ENCODE measurements at places on chromosomes 16 and 17.

DNA sequence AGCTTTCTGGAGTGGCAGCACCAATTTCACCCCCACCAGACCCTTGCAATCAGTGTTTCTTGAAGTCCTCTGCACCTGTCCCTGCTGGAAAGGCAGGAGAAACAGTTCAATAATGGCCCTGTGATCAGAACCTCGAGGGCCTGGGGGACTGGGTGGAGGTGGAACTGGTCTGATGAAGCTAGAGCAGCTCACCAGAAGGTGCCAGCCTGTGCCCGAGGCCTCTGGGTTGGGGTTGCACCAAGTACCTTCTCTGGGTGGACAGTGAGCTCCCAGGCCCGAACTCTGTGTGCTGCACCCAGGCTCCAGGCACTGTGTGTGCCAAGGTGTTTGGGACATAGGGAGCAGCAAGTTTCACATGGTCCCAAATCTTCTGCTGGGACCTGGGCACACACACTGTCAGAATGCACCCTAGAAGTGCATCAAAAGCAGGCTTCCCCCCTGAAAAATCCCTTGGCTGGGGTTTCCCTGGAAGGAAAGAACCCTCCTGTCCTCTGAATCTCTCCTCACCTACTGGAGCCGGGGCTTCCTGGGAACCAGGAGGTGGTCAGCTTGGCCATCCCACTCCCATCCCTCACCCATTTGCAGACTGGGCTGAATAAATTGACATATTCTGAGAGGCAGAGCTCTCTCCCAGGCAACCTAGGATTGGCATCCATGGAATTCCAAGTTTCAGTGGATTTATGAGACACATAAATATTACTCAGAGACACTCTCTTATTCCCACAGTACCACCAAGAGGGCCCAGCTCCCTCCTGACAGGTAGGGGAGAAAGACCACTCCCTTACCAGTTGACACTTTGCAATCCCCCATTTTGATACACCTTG, 17.4 kb downstream of the CD300LG start:
- DNase-seq: no peak

DNA sequence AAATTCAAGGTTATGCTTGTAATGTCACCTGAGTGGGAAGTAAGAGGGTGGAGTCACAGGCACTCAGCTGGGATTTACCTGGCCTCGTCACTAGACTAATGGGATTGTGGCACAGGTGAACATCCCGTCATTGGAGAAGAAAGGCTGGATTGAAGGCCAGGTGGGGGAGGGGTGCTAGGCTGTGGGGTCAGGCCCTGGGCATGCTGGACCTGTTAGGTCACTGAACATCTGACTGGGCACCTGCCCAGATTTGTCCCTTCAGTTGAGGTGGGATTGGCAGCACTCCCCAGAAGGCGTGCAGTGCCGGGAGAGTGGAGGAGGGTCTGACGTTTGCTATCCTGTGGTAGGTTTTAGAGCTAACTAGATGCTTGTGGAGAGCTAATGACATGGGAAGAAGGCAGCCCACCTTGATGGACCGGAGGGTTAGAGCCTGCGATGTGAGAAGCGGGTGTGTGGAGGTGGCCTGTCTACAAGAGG, 161.5 kb upstream of the ZNF267 start:
- no peak for DNase-seq

DNA sequence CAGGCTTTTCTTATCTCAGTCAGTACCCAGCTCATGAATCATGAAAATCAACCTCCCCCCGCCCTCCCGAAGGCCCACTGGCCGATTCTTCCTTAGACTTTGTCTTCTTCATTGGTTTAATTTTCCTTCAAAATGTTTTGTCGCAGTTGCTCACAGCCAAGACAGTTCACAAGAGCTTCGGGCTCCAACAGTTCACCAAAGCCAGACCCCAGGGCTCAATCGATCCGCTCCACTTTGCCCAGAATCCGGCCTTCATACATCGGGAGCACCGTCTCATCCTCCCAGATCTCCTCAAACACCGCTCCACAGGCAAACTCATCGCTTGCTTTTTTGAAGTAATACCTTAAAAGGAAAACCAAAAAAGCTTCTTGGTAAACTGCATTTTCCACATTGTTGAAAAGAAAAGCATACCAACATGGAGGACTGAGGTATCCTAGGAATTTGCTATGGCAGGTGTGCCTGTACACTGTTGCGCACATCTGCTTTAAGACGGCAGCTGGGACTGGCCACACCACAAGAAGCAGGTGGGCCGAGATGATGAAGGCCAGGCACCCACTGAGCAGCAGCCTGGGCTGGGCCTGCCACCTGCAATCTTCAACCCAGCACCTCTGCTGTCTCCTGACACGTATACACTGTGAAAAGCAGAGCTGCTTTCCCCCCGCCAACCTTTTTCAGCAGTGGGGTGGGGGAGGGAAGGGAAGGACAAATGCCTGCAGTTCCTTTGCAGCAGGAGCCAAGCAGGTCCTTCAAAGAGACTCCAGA, 31.5 kb downstream of the AXIN2 start:
- no peak for DNase-seq

- no peak for DNase-seq
Measured at GRCh38 chr17:77488531-77489238, 347.9 kb downstream of the SEC14L1 start.

DNA sequence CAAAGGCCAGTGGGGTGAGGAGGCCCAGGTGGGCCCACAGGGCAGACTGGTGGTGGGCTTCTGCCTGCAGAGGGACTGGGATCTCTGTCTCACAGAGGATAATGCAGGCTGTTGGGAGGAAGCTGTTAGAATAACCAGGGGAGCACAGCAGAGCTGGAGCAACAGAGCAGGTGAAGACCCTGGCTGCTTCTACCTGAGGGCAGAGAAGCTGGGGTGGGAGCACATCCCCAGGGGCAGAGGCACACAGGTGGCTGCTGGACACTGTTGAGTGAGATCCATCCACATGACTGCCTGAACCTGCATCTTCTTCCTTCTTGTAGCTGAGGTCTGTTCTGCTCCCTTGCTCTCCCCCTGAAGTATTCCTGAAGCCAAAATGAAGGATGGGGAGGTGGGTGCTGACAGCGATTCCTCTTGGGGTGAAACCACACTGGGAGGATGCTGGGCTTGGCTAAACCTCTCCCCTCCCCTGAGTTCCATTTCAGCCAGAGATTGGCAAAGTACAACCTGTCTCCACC, 1725.0 kb downstream of the TP53TG3F start:
- no peak for DNase-seq

DNA sequence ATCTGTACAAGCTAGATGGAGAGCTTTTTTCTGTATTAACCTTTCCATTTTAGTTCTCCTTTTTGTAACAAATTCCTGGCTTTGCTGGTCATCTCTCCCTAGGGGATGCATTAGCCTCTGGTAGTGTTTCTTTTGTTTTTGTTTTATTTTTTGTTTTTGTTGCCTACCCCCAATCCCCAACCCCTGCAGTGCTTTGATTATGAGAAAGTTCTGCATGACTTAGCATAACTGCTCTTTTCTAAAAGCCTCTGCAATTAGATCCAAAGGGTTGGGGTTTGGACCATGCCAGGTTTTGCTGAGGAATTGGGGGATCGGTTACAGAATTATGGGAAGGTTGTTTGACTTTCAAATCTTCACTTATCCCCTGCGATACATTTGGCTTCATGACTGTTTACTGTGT, 98.2 kb downstream of the ADAMTS18 start:
- DNase-seq: no peak

Data from activated CD4-positive, alpha-beta memory T cell treated with anti-CD3 and anti-CD28 coated beads, Interleukin-2, amount 10 ng/mL, durations not matched to agents 7 days and 5 days (primary cell).